ENCODE measurements at places on chromosomes 4 and X. TPM values are rescaled to one million over a fixed set of nuclear protein-coding genes. Genes with fewer than 3 reads are reported as not detected.
A peak's percentile ranks its signal among the peaks of the same experiment; 100 is the strongest.

GRCh38 chrX:24732766-24733500 lies 39.2 kb downstream of the POLA1 start:
- H3K4me3 ChIP-seq = no peak overlapping the region
- DNase-seq = no peak
- peaks cover 33% of the 10 kb centered on the region for H3K36me3 ChIP-seq
- no peaks in the 10 kb centered on the region for H3K27me3 ChIP-seq

GRCh38 chrX:137178392-137178791 lies 144.6 kb upstream of the GPR101 start:
- DNase-seq = no peak
- peaks cover 3% of the 10 kb centered on the region for H3K27me3 ChIP-seq
- no peak overlapping the region for H3K4me3 ChIP-seq

SLC9A7 gene
- total RNA-seq = 3.8 TPM

GRCh38 chr4:177047070-177047850 lies 254.5 kb upstream of the VEGFC start:
- H3K27me3 ChIP-seq = peaks cover 2% of the 10 kb centered on the region
- H3K4me3 ChIP-seq = no peak overlapping the region
- no peaks in the 10 kb centered on the region for H3K4me1 ChIP-seq
- H3K27ac ChIP-seq = no peak overlapping the region
- peak; percentile 73 for DNase-seq

IL15 gene
- total RNA-seq = 0.91 TPM

GAGE12H gene
- total RNA-seq = not detected

P2RY8 gene
- total RNA-seq = 62.9 TPM

DNA sequence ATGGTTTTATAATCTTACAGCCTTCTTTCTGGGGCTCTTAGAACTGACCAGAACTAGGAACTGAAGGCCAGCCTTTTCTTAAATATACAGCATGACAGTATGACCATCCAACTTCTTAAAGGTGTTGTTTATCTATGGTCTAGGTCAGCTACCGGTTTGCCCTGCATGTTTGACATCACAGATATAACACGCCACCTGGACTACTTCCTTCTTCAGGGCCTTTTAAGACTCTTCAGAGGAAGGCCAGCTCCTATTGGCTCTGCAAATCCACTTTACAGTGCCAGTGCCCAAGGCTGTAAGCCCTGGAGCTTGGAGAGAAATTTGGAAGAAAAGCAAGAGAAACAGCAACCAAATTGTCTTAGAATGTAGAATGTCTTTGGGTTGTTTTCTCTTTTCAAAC lies 185.5 kb downstream of the MGST2 start:
- H3K27me3 ChIP-seq = peaks cover 14% of the 10 kb centered on the region
- no peak for DNase-seq
- peaks cover 3% of the 10 kb centered on the region for H3K4me1 ChIP-seq
- H3K4me3 ChIP-seq = no peak overlapping the region
- H3K27ac ChIP-seq = no peak overlapping the region
- H3K36me3 ChIP-seq = no peaks in the 10 kb centered on the region

DNA sequence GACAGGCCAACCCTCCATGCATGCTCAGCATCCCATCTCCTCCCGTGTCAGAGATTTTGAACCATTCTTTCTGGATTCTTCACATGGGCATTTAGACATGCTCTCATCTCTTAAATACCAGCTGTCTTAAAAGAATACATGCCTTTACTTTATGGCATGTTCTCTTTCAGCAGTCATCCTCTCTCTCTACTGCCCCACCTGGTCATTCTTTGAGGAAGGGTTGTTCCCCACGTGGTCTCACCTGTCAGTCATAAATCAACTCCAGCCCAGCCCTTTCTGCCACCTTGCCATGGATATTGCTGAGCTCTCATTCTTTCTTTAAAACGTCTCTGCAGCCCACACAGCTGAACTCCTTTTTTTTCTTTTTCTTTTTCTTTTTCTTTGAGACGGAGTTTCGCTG lies 111.3 kb downstream of the ARHGAP10 start:
- H3K36me3 ChIP-seq = peaks cover 4% of the 10 kb centered on the region
- H3K4me1 ChIP-seq = no peaks in the 10 kb centered on the region
- peak; percentile 26 for DNase-seq
- H3K27ac ChIP-seq = no peak overlapping the region
- H3K4me3 ChIP-seq = no peak overlapping the region

GRCh38 chr4:146023334-146023967 lies 84.8 kb upstream of the ZNF827 start:
- no peak for DNase-seq
- H3K4me1 ChIP-seq = peaks cover 5% of the 10 kb centered on the region
- no peak overlapping the region for H3K27ac ChIP-seq
- H3K36me3 ChIP-seq = no peaks in the 10 kb centered on the region
- H3K27me3 ChIP-seq = peaks cover 8% of the 10 kb centered on the region

KIT gene
- 5.4 TPM for total RNA-seq

DNA sequence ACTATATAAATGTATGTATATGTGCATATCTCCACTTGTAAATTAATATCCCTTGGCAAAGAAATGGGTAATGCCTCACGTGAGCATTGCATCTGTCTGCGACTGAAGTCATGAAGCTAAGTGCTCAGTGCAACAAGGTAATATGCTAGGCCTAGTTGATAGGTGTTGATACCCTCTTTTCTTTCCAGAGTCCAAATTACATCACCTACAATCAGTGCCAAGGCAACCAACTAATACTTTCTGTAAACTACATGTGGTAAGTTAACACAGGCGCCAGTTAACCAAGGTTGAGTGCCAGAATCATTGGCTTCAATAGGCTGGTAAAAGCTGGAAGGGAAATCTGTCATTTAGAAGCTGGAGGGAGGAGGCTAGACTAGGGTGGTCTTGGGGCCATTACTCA lies 41.1 kb downstream of the GPM6B start:
- peaks cover 18% of the 10 kb centered on the region for H3K36me3 ChIP-seq
- DNase-seq = no peak
- H3K4me1 ChIP-seq = no peaks in the 10 kb centered on the region
- no peaks in the 10 kb centered on the region for H3K27me3 ChIP-seq
- H3K4me3 ChIP-seq = no peak overlapping the region

OCIAD2 gene
- total RNA-seq = 77.3 TPM

DNA sequence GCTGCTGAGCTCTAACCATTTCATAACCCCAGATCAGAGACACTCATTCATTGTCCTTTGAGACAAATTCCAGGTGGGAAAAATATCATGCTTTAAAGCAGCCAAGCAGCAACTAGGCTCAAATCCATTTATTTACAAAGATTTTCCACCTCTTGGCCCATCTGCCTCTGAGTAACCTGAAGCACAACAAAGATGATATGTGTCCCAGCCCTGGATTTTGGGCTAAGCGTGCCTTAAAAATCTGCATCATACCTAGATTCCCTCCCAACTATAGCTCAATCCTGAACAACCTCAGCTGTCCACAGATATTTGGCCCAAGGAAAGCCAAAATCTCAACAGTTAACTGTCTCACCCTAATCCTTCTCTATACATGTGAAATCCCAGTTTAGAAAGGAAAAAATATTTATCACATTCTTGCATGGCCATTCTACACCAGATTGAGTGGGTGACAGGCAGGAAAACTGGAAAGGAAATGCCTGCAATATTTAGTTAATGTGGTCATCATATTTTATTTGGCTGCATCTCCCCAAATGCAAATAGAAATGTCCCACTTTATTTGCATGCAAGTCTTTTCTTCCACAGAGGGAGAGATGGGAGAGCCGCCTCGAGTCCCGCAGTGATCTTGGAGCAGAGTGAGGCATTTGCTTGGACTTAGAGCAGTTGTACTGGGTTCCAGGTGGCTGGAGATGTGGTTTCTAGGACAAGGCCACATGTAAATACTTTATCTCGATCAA lies 146.4 kb upstream of the EOLA2 start:
- no peak for DNase-seq
- no peak overlapping the region for H3K4me3 ChIP-seq
- H3K4me1 ChIP-seq = no peaks in the 10 kb centered on the region
- no peaks in the 10 kb centered on the region for H3K36me3 ChIP-seq
- H3K27me3 ChIP-seq = no peaks in the 10 kb centered on the region
- H3K27ac ChIP-seq = no peak overlapping the region

DNA sequence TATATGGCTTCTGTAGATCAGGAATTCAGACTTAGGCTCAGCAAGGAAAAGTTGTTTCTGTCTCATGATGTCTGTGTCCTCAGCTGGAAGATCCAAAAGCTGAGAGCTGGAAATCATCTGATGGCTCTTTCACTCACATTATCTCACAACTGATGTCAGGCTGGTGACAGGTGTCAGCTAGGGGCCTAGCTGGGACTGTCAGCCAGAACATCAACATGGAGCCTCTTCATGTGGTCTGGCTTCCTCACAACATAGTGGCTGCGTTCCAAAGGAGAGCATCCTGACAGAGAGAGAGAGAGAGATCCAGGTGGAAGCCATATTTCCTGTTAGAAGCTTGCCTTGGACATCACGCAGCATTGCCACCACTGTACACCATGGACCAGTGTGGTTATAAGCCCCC lies 10.6 kb upstream of the INTS6L start:
- no peaks in the 10 kb centered on the region for H3K36me3 ChIP-seq
- no peak overlapping the region for H3K4me3 ChIP-seq
- H3K27me3 ChIP-seq = no peaks in the 10 kb centered on the region
- DNase-seq = no peak
- H3K27ac ChIP-seq = no peak overlapping the region

ESX1 gene
- total RNA-seq = not detected

DNA sequence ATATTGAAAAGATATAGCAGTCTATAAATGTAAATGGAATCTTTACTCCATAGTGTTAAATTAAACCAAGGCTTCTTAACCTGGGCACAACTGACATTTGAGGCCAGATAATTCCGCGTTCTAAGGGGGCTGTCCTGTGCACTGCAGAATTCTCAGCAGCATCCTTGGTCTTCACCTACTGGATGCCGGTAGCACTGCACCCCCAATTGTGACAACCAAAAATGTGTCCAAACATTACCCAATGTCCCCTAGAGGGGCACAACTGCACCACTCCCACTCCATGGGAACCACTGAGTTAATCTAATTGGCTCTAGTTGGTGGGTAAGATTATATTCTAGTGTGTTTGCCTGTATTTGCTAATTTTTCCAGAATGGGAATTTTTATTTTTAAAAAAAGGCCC lies 16.6 kb downstream of the AP1S2 start:
- no peaks in the 10 kb centered on the region for H3K4me1 ChIP-seq
- no peak overlapping the region for H3K4me3 ChIP-seq
- peaks cover 10% of the 10 kb centered on the region for H3K36me3 ChIP-seq
- no peaks in the 10 kb centered on the region for H3K27me3 ChIP-seq

EXOC1 gene
- 23.3 TPM for total RNA-seq

GRCh38 chr4:40878548-40879055 lies 128.8 kb downstream of the NSUN7 start:
- no peak overlapping the region for H3K27ac ChIP-seq
- peaks cover 25% of the 10 kb centered on the region for H3K27me3 ChIP-seq
- H3K36me3 ChIP-seq = no peaks in the 10 kb centered on the region
- peaks cover 6% of the 10 kb centered on the region for H3K4me1 ChIP-seq
- no peak overlapping the region for H3K4me3 ChIP-seq

DNA sequence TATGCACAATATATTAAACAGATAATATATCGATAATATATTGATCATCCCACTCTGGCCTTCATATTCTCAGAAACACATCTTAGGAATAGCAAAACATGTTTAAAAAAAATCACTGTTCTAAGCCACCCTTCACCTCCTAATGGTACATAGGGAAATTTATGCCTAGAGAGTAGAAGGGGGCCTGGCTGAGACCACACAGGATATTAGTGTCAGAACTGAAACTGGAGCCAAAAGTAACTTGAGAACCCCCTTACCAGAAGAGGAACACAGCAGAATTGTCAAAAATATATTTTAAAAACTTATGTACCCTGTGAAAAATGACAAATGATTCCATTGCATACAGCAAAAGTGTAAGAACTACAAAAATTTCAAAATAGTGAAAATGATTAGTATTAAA lies 173.1 kb downstream of the VSIG4 start:
- H3K27me3 ChIP-seq = no peaks in the 10 kb centered on the region
- H3K4me1 ChIP-seq = peaks cover 58% of the 10 kb centered on the region
- DNase-seq = no peak
- H3K36me3 ChIP-seq = peaks cover 9% of the 10 kb centered on the region

DNA sequence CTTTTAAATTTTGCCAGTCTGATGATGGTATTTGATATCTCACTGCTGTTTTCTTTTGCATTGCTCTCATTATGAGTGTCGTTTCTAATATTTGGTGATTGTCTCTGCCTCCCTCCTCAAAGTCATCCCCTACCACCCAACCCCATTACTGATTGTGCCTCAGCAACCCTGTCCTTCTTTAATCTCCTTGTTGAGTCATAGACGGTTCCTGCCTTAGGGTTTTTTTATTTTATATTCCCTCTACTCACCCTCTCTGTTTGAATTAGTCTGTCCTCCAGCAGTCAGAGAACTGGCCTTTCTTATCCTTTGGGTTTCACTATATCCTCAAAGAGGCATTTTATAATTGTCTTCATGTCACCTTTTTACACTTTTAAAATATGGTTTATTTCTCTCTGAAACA lies 409.3 kb upstream of the CPEB2 start:
- DNase-seq = no peak
- no peaks in the 10 kb centered on the region for H3K4me1 ChIP-seq
- no peak overlapping the region for H3K27ac ChIP-seq
- H3K27me3 ChIP-seq = no peaks in the 10 kb centered on the region
- no peaks in the 10 kb centered on the region for H3K36me3 ChIP-seq

COQ2 gene
- 21.3 TPM for total RNA-seq

DNA sequence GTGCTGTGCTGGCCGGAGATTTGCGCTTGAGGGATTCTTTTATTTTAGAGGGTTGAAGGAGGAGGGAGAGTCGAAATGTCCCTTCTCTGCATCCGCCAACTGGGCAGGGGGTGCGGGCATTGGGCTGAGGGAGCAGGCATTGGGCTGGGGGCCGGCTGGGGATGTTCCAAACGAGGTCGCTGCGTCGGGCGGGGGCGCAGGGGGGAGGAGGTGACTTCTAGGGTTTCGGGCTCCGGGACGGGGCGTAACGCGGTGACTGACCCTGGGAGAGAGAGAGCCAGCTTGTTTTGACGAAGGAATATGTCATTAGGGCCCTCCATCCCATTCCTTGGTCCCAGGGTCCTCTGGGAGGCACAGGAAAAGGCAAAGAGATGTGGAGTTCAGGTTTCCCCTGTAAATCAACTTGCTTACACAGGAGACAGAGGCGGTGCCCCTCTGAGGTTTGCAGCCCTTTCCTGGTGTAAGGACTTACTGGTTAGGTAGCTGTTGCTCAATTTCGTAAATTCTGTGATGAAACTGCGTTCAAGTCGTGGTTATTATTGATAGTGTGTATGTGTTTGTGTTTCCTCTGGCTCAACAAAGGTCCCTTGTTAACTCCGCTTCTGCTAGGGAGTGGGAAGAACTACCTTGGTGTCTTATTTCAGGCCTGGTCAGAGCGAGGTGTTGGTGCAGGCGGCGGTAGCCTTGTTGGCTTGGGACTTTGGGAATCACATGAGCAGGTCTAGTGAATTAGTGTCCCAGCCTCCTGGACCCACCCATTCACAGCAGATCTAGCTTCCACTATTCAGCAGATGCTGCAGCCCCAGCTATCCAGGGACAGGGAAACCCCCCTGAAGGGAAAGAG lies 716 bp downstream of the FHIP1A start:
- no peak for DNase-seq
- H3K4me1 ChIP-seq = peaks cover 25% of the 10 kb centered on the region
- no peak overlapping the region for H3K27ac ChIP-seq
- H3K4me3 ChIP-seq = peak overlapping the region; percentile 62

All from activated CD8-positive, alpha-beta T cell treated with anti-CD3 and anti-CD28 coated beads, Interleukin-2, amount 10 ng/mL, durations not matched to agents 7 days and 5 days (primary cell).